ENCODE measurements at places on chromosomes 7 and 10.

- DNase-seq = no peak
These were observed 75.2 kb downstream of the PARD3 start for GRCh38 chr10:34739915-34740314.

DNA sequence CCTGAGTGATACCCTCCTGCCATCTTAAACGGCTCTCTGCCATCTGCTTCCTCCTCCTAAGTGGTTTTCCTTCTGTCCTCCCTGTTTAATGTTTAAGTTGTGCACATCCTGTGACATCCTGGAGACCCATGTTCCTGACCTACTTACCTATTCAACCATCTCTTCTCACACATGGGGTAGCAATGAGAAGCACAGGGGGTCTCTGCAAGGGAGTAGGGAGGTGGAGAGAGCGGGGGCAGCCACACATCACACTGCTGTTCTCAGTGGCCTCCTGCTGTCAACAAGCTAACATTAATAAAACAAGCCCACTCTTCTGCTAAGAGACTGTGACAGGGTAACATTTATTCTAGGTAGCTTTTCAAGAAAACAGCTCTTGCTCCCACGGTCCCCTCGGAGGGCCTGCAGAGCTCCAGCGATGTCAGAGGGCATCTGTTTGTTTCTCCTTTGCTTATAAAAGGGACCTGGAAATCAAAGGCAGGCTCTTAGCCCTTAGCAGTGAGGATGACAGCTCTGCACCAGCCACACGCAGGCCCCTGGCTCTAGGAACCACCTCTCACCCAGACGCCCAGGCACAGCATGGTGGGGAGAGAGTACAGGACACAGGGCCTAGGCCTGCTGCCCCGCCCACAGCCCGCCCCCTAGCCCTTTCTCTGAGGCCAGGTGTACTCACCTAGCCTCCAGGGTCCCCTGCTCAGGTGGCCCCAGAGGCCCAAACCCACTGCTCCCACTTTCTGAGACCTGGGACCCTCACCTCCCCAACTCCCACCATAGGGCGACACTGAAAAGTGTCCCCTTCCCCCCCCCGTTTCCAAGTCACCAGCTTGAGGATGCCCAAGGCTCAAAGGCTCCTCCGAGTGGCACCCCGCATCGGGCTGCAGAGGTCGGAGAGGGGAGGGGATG is 943 bp upstream of the SLC18A2 start:
- DNase-seq = no peak

DNA sequence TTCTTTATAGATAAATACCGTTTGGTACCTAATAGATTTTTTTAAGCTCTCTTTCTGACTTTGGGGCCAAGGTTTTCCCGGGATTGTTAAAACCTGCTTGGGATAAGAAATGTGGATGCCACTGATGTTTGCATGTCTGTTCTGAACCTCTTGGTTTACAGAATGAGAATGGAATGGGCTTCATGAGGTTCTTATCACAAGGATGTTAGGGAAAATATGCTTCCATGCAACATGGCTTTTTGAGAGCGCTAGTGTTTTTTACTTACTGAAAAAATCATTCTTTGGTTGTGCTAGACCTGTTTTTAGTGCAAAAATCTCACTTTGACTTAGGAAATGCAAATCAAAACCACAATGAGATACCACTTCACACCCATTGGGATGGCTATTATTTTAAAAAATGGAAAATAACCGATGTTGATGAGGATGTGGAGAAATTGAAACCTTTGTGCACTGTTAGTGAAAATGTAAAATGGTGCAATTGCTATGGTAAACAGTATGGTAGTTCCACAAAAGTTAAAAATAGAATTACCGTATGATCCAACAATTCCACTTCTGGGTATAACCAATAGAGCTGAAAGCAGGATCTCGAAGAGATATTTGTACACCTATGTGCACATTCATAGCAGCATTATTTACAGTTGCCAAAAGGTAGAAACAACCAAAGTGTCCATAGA is 38.9 kb downstream of the TSPAN14 start:
- DNase-seq = no peak

GRCh38 chr10:57338823-57339558 is 928.7 kb downstream of the IPMK start:
- DNase-seq = no peak

DNA sequence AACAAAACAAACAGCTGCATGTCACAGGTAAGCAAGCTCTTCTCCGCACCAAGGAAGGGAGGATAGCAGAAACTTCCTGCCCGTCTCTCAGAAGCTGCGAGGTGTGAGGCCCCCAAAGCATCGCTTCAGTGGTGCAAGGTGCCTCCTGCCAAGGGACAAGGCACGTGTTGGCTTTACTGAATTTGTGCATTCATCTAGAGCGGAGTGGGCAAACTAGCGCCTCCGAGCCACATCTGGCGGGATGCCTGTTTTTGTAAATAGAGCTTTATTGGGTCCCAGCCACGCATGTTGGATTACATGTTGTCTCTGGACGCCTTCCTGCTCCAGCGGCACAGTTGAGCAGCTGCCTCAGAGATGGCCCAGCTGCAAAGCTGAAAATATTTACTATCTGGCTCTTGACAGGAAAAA is 27.7 kb downstream of the PHYH start:
- DNase-seq = no peak

- no peak for DNase-seq
These were observed 281.8 kb downstream of the PAXIP1 start for GRCh38 chr7:154721086-154721485.

GRCh38 chr10:60073397-60073780 is 167.0 kb upstream of the CCDC6 start:
- no peak for DNase-seq

DNA sequence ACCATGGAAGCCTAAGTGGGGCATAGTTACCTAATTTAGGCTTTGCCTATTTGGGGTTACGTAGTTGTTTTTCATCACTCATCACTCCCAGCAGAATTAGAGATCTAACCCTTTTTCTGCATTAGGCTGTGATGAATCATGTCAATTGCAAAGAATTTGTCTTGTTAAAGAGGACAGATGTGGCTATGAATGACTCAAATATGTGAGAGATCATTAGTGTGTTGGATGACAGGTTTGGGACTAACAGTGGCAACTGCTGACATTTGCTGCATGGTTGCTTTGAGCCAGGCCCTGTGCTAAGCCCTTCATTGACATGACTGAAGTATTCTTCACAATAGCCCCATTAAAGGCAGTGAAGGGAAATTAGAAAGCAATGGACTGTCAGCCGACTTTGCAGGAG is 83.4 kb upstream of the BMPER start:
- no peak for DNase-seq

DNA sequence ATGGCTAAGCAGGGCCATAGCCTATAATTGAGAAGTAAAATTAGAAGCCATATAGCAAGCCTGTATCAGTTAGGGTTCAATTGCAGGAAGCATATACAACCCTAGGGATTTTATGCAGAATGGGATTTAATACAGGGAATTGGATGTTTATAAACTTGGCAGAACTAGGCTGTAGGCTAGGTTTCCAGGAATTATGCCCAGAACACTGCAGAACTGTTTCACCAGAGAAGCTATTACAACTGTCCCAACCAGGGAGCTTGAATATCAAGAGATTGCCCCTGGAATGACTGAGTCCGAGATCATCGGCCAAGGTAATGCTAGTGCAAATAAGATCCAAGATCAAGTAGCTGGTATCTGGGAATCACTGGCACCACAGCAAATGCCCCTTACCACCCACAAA is 64.0 kb downstream of the PRR15 start:
- DNase-seq = no peak

GRCh38 chr10:121558238-121558637 is 40.0 kb downstream of the FGFR2 start:
- DNase-seq = no peak

GRCh38 chr10:10796061-10796773 is 221.5 kb upstream of the CELF2 start:
- no peak for DNase-seq

GRCh38 chr7:55154096-55154495 is 135.3 kb downstream of the EGFR start:
- DNase-seq = no peak

GRCh38 chr10:6980353-6980752 is 400.3 kb upstream of the PRKCQ start:
- no peak for DNase-seq

DNA sequence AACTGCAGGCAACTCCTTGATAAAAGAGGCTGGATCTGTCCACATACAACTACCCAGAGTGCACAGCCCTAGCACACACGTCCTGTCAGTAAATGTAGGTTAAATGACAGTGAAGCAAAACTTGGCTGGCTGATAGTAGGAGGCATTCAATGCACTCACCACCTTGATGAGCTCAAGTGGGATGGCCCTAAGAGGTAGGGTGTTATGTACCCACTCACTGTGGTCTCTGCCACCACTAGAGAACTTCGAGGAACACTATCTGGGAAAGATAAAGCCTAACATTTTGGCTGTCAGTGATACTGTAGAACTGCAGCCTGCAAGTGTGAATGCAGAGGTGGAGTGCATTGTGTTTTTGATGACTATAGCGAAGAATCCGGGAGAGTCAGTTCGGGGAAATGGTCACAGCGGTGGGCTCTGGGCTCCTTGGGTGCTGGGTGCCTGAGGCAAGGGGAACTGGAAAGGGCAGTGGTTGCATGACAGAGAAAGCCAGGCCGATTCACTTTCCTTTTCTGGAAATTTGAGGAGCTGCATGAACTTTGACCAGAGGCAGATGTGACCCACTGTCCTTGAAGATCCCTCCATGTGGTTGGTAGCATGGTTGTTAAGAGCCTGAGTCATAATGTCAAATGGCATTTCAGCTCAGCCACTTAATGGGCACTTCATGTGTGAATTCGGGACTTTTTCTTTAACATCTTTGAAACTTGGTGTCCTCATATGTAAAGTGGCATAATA is 93.1 kb upstream of the ZPBP start:
- DNase-seq = no peak

- DNase-seq = no peak
These were observed 81.8 kb downstream of the PAX2 start for GRCh38 chr10:100826983-100827818.

DNA sequence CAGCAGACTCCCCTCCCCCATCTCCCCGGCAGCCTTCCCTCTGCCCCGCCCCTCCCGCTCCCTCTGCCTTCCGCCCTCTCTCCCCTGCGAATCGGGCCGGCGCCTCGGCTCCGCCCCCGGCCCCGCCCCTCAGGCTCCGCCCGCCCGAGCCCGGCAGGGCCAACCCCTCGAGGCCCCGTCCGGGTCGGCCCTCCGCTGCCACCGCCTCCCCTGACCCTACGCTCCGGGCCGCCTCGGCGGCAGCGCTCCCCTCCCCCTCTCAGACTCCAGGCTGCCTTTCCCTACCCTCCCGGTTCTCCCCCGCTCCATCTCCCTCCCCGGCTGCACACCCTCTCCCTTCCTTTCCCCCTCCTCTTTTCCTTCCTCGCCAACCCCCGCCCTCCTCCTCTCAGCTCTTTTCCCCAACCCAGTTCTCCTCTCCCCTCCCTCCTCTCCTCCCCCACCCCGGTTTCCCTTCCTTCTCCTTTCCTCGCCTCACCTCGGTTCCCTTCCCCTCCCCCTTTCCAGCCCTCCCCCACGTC is 1.6 kb downstream of the ZNF467 start:
- peak; percentile 83 for DNase-seq

- no peak for DNase-seq
These were observed 21.2 kb downstream of the VSTM2A start for GRCh38 chr7:54563329-54563916.

DNA sequence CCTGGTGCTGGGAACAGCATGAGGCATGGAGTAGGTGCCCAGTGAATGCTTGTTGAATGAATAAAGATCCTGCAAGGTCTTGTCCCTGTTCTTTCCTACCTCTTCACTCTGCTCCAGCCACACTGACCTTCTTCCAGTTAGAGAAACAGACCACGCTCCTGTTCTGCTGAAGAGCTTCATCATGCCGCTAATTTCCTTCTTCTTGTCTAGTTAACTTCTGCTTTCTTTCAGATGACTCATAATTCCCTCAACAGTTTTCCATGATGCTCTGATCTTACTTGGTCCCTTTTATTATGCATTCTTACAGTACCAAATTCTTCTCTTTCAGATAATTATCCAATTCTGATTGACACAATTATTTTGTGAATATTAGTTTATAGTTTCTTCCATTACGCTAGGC is 59.5 kb upstream of the C1QL3 start:
- DNase-seq = no peak

DNA sequence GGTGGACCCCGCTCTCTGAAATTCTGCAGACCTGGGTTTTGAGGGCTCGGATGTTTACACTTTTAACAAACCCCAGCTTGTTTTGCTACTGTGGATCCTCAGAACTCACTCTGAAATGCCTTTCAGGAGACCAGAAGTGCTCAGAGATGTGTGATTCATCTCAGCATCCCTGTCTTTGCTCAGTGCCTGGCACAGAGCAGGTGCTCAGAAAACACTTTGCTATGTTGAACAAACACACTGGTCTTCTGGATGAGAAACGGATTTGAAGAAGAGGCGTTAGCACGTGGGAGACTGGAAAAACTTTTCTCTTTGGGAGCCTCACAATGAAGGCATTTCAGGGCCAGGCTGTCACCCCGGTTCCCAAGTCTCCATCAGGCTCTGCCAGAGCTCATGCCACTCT is 53.3 kb downstream of the SH3PXD2A start:
- DNase-seq = no peak

- no peak for DNase-seq
These were observed 10.2 kb upstream of the ADCY1 start for GRCh38 chr7:45563941-45564461.

- peak; percentile 39 for DNase-seq
These were observed 645 bp downstream of the SLC26A4 start for GRCh38 chr7:107661081-107661864.

DNA sequence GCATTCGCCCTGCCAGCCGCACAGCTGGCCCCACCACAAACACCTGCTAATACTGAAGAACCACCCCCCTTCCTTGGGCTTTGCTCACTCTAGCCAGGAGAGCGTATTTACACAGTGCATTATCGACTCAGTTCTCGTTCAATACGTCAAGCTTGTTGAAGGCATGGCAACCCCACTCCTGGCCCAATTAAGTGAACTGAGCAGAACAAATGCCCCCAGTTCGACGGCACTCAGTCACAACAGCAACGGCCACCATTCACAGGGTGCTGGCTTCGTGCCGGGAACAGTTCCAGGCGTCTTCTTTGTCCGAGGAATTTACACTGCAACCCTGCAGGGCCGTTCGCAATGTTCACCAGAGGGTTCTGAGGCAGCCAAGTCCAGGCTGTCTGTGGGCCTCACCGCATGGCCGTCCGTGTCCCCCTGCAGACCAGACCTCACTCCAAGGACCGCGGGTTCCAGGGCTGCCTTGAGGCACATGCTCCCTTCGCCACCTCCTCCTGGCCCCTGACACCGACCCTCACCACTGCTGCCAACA is 175.3 kb downstream of the DIP2C start:
- no peak for DNase-seq

GRCh38 chr10:33334805-33335550 is 511 bp upstream of the NRP1 start:
- no peak for DNase-seq

DNA sequence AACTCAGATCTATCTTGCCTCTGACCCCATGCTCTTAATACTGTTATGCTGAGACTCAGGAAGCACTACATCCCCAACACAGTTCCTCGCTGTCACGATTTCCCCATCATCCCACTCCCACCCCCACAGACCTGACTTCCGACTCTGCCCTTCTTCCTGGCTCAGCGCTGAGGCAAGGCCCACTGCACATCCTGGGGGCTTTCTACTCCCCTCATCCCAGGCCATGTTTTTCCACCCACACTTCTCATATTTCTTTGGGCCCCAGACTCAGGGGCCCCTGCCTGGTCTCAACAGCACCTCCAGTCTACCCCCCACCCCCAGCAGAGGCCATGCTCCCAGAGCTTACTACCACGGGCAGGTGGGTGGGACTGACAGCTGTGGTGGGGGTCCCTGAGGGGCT is 7.7 kb upstream of the NDST2 start:
- DNase-seq = no peak

GRCh38 chr10:65133652-65134051 is 1612.5 kb downstream of the REEP3 start:
- DNase-seq = no peak
